ENCODE measurements at places on chromosomes 3 and 15. TPM values are rescaled to one million over a fixed set of nuclear protein-coding genes. Genes with fewer than 3 reads are reported as not detected.

Gene PEX11A
- 3.5 TPM for total RNA-seq

Gene SLC9A9
- total RNA-seq = 8.4 TPM

Gene GPR176
- total RNA-seq = 53.3 TPM

Gene ATP10A
- 0.69 TPM for total RNA-seq

Gene NR2E3
- not detected for total RNA-seq

Gene PROS1
- total RNA-seq = 75.9 TPM

Gene MOBP
- total RNA-seq = not detected

Gene ALDH1A3
- total RNA-seq = 0.11 TPM

Gene IQCF5
- total RNA-seq = not detected

Gene CPEB1
- total RNA-seq = 6.0 TPM

Gene ACP3
- total RNA-seq = 0.80 TPM

Gene DAG1
- total RNA-seq = 90.8 TPM

Gene IL1RAP
- 8.0 TPM for total RNA-seq

Gene ZNF654
- total RNA-seq = 14.8 TPM

Gene PTX3
- total RNA-seq = 161 TPM

Gene ACVR2B
- 1.7 TPM for total RNA-seq

All from LHCN-M2 (cell line).